ENCODE measurements at places on chromosomes 1 and 21.

GRCh38 chr1:67696708-67697107 is 11.7 kb downstream of the GADD45A start:
- no peak for DNase-seq

DNA sequence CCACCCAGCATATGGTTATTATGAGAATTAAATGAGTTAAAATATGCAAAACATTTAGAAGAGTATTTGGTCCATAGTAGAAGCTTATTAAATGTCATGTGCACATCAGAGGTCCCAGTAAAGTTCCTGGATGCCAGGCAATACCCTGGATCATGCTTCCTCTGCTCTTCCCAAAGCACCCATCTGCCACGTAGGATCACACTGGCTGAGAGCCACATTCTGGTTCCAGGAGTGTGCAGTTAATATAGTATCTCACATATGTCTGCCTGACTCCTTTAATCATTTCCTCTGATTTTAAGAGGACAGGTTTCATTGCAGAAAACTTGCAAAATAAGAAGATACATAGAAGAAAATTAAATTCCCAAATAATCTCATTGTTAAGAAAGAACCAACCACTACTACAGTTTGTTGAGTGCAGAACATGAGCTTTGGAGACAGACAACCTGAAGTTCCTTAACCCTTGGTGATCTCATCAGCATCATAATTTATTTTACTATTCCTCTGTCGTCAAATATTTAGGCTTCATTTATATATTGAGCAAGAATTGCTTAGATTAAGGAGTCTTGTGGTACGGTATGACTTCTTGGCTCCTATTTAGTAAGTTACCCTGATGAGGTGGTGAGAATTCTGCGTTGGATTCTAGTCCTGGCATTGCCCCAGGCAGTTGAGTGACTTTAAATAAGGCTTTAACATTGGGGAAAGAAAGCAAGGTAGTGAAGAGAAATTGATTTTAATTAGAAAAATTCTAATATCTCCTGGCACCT is 12.3 kb downstream of the SGIP1 start:
- no peak for DNase-seq

GRCh38 chr21:38329162-38329561 is 72.4 kb downstream of the KCNJ15 start:
- DNase-seq = no peak

DNA sequence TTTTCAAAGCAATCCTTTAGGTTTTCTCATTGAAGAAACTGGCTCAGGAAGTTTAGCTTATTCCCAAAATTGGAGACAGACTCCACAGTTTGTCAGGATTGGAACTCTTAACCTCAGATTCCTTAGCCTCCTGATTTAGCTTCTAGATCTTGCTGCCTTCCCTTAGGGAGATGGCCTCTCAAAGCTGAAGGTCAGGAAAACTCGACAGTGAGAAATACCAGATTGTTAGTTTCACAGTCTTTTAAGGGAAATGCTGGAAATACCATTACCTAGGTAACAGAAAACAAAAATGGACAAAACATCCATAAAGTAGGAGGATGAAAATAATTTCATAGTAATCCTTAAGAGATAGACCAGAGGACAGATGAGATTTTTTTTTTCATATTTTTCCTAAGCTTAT is 7.8 kb downstream of the RASAL2 start:
- DNase-seq = no peak

DNA sequence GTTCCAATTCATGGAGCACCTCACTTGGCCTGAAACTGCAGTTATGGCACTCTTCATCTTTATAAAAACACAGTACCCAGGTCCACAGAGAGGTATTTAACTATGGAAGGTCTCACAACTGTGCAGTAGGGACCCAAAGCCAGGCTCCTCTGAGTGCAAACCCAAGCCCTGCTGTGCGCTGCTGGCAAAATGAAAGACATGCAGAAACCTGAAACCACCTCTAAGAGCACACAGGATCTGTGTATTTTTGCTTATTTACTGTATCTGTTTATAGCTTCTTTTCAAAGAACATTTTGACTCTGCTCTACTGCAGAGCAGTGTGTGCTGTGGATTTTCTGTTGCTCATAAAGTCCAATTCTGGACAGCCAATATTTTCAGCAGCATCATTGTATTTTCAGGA is 166.6 kb downstream of the DSCAM start:
- DNase-seq = no peak

GRCh38 chr1:8026153-8026975 is at the start of gene ERRFI1:
Gene ERRFI1 (minus strand): TSS chr1:8026309. CDS start chr1:8015619, 10,690 bp downstream.
- peak; percentile 78 for DNase-seq

DNA sequence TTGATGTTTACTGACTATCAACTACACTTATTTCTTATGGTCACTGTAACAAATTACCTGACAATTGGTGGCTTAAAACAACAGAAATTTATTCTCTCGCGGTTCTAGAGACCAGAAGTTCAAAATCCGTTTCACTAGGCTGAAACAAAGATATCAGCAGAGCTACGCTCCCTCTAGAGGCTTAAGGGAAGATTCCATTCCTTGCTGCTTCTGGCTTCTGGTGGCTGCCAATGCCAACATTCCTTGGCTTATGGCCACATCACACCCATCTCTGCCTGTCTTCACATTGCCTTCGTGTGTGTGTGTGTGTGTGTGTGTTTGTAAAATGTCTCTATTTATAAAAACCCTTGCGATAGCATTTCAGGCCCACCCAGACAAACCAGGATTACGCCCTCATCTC is 66.4 kb downstream of the LMX1A start:
- DNase-seq = no peak

DNA sequence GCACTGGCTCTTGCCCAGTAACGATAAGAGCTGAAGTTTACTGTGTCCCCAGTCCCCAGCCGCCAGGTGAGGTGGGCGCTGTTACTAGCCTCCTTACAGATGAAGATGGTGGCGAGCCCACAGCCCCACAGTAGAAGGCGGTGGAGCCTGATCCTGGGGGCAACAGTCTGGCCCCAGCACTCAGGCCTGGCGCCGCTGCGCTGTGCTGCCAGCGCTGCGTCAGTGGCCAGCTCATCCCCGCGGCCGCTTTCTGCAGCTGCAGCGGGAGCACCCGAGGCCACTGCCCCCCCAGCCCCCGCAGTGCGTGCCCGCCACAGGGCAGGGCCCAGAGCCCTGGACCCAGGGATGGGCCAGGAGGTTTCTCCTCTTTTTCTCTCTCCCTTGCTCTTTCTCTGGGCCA is 13.3 kb downstream of the H6PD start:
- no peak for DNase-seq
